Stimulated activated memory B cell treated with anti-CD40 and anti-IgM and Interleukin-4, amounts not matched to agents 10 μg/mL and 1 μg/mL and 100 μg/mL, for 72 hours (primary cell): ENCODE measurements at places on chromosomes 6 and 20.

- no peak for ATAC-seq
Measured at GRCh38 chr6:148854992-148855391, 108.2 kb downstream of the UST start.

DNA sequence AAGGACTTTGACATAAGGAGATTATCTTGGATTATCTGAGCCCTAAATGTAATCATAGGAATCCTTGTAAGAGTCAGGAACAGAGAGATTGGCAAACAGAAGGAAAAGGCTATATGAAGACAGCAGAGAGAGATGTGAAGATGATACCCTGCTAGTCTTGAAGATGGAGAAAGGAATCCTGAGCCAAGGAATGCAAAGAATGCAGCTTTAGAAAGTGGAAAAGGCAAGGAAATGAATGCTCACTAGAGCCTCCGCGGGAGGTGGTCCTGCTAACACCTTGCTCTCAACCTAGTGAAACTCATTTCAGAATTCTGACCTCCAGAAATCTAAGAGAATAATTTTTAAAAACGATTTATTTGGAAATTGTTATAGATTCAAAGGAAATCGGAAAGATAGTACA, 117.1 kb downstream of the TBXT start:
- no peak for ATAC-seq

- ATAC-seq: no peak
Measured at GRCh38 chr6:53252177-53252692, 96.5 kb downstream of the ELOVL5 start.

- ATAC-seq: no peak
Measured at GRCh38 chr6:72084992-72085569, 198.7 kb downstream of the RIMS1 start.

DNA sequence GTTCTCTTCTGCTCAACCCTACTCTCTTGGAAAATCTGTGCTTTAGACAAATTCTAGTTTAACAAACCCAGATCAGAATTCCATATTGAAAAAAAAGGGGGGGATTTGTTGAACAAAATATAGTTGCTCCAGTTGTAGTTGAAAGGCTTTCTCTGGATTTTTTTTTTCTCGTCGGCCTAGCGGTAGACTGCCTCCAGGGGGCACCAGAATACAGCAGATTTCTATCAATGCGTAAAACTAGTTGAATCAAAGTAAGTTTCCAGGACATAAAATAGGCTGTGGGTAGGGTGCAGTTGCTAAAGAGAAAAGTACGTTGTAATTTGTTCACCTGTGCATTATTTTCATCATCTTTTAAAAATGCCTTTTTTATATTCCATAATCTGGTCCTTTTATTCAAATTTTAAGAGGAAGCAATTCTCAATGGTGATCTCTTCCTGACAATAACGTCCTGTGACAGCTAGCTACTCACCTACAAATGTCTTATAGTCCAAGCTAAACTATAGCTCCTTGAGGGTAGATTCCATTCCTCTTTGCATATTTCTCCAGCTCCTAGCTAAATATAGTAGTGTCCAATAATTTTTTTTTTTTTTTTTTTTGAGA, 105.4 kb downstream of the PERP start:
- ATAC-seq: no peak

- ATAC-seq: peak; percentile 40
Measured at GRCh38 chr20:48638546-48638945, 189.3 kb downstream of the PREX1 start.

DNA sequence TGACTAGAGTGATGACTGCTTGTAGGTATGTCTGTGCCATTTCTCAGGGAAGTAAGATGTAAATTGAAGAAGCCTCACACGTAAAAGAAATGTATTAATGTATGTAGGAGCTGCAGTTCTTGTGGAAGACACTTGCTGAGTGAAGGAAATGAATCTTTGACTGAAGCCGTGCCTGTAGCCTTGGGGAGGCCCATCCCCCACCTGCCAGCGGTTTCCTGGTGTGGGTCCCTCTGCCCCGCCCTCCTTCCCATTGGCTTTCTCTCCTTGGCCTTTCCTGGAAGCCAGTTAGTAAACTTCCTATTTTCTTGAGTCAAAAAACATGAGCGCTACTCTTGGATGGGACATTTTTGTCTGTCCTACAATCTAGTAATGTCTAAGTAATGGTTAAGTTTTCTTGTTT, 16.6 kb downstream of the IRF4 start:
- no peak for ATAC-seq

- ATAC-seq: no peak
Measured at GRCh38 chr6:150249261-150249660, 106.4 kb downstream of the PPP1R14C start.

DNA sequence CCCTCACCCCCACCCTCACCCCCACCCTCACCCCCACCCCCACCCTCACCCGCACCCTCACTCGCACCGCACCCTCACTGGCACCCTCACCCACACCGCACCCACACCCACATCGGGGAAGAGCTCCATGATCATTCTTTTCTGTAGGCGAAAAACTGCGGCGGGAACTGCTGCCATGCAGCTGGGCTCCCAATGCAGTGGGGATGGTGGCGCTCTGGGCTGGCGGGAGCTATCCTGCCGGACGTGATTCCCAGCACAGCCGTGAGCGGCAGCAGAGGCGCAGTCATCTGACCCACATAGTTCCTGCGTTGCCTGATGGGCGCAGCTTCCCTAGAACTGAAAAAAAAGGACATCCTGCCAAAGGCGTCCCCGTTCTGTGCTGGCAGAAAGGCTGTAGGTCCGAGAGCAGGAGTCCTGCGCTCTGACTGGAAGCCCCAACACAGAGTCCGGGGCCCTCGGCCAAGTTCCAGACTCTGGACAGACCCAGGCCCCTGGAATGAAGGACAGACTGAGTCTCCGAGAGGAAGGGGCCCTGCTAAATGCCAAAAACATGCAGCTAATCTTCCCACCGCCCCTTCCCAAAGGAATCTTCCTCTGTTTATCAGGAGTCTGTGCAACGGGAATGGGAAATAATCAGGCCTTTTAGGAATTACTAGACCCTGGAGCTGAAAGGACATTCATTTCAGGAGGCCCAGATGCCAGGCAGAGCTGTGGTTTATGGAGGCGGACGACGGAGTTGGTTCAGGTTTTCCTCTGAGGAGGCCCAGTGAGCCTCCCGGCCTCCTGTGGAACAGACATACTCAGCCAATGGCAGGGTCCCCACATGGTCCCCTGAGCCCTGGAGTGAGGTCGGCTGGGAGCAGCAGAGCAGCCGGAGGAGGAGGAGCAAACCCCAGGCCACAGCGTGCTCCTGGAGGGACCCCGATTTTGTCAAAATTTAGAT, 14.1 kb upstream of the TCFL5 start:
- ATAC-seq: no peak

DNA sequence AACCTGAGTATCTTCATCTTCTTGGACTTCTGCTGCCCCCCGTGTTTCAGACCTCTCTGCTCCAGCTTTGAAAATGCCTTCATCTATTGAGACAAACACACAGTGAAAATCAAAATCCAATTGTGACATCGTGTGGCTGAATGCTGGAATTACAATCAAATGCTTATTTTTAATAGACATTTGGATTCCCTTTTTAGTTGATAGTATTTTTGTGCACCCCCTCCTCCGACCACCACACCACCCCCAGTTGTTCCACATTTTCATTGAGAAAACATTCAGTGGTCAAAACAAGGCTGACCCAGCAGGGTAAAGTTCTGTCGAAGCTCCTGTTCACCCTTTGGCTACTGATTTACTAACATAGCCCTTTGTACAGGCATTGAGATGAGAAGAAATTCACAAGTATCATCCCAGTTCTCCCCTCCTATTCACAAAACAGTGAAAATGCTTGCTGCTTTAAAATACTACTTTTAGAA, 79.0 kb downstream of the NRSN1 start:
- no peak for ATAC-seq

GRCh38 chr6:36018339-36018738, 6.1 kb downstream of the SLC26A8 start:
- ATAC-seq: no peak

DNA sequence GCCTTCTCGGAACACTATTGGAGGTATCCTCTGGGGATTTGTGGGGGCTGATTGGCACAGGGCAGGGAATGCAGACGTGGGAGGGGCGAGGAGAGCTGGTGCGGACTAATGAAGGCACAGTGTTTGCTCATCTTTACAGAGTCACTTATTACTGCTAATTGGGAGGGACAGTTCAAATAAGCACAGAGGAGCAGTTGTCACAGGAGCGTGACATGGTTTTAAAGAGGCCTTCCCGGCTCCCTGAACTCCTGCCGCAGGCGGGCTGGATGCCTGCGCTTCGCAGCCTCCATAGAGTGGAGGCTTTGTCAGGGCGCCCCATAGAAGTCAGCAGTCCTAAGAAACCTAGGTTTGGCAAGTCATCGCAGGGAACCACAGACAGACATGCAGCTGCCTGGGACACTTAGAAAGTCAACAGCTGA, 149.6 kb downstream of the LINC00237 start:
- ATAC-seq: no peak

GRCh38 chr20:57831993-57832585, 122.3 kb upstream of the PMEPA1 start:
- ATAC-seq: no peak

DNA sequence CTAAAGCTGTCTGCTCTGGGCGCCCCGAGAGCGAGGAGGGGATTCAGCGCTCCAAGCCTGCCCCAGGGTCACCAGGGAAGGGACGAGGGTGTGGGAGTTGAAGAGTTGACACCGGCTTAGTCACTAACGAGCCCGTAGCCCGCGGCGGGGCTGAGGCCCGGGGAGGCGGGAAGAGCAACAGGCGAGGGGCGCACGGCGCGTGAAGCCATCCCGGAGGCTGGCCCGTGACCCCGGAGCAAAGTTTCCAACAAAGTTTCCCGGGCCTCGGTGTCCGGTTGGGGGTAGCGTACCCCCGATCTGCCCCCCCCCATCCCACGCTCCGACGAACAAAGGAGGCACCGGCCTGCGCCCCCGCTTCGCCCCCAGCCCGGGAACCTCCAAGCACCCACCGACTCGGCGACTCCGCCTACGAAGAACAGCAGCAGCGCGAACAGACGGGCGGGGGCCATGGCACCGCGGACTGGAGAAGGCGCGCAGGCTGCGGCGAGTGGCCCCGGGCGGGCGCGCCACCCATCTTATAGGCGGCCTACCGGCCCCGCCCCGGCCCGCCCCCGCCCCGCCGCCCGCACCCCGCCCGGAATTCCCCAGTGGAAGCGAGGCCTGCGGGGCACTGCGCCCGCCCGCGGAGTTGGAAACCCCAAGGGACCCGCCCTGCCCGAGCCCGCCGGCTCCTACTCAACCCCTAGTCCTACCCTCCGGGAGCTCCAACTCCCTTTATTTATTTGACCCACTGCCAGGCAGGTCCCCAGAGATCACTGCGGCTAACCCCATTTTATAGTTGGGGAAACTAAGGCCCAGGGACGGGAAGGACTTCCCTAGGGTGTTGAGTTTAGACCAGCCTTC, at the start of gene SDC4:
Gene SDC4 (minus strand): TSS at position 489 of the 843 bp plus-strand sequence. CDS start 40 bp downstream, at position 449.
- peak; percentile 72 for ATAC-seq

DNA sequence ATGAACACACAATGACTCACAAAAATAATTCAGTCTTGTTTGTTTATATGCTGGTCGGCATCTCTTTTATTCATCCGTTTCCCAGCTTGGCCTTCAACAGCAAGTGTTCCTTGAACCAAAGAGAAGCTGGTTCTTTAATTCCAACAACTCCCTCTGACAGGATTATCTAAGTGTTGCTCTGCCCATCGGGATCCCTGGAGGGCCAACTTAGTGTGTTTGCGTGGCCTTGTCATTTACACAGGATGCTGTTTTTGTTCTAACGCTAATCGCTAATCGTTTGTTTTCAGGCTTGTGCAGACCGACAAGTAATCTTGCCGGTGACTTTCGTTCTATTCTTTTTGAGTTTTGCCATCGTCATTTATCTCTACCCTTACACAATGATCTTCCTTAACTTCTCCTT, 267.4 kb upstream of the EXOC2 start:
- no peak for ATAC-seq

GRCh38 chr6:77037439-77037838, 425.9 kb downstream of the HTR1B start:
- no peak for ATAC-seq

- no peak for ATAC-seq
Measured at GRCh38 chr6:104625536-104625935, 234.2 kb downstream of the HACE1 start.

DNA sequence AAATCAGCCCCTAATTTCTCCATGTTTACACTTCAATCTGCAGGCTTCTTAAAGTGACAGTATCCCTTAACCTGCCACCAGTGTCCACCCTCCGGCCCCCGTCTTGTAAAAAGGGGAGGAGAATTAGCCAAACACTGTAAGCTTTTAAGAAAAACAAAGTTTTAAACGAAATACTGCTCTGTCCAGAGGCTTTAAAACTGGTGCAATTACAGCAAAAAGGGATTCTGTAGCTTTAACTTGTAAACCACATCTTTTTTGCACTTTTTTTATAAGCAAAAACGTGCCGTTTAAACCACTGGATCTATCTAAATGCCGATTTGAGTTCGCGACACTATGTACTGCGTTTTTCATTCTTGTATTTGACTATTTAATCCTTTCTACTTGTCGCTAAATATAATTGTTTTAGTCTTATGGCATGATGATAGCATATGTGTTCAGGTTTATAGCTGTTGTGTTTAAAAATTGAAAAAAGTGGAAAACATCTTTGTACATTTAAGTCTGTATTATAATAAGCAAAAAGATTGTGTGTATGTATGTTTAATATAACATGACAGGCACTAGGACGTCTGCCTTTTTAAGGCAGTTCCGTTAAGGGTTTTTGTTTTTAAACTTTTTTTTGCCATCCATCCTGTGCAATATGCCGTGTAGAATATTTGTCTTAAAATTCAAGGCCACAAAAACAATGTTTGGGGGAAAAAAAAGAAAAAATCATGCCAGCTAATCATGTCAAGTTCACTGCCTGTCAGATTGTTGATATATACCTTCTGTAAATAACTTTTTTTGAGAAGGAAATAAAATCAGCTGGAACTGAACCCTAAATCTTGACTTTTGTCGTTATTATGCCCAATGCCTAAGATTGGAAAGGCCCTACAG, 4.5 kb downstream of the SOX4 start:
- no peak for ATAC-seq
